Activated CD4-positive, alpha-beta T cell treated with anti-CD3 and anti-CD28 coated beads, Interleukin-2, amount 50 U/mL, for 24 hours (primary cell): ENCODE measurements at places on chromosomes 5 and 9.

DNA sequence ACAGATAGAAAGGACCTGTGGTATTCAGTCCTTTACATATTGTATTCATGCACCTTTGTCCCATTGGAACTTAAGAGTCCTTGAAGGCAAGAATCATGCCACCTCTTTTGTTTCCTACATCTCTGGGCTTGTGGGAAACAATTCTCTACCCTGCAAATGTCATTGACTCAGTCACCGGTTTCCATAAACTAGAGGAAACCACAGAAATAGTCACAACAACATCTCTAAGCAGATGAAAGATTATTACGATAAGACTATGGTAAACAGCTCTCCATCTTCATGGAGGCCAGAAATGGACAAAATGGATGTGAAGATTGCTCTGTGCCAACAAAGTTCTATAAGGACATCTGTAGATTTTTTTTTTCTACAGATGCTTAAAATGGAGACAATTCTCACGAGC, 165.5 kb downstream of the PIK3R1 start:
- DNase-seq = no peak

GRCh38 chr5:1792842-1793266, 6.8 kb downstream of the MRPL36 start:
- peak; percentile 54 for DNase-seq

DNA sequence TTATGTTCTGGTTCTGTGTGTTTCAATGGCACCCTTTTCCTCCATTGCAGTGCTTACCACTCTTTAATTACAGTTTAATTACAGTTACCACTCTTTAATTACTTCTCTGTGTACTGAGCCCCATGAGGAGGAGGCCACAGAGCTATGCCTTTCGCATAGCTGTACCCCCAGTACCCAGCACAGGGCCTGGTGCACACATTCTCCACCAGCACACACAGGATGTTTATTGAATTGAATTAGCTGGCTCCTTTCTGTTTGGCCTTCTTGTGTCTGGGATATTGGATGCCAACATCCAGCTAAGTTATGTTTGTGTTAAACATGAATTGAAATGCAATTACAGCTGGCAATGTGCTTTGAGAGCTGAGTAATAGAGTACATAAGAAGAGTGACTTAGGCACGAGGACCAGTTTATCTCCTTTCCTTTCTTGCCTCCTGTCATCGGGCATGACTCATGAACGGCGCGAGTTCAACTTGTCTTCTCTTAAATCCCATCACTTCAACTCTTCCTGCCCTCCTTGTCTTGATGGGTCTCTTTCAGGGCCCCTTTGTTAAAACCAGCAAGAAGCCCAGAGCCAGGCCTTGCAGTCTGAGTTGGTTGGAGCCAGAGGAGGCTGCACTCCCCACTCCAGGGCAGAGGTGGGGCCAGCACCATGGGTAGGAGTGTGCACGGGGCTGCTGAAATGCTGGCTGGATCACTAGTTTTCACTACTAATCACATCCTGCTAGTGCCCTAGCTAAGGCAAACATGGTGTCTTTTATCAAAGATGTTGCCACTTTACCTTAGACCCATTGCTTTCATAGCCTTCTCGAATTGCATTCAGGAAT, 37.4 kb downstream of the MVB12B start:
- no peak for DNase-seq

GRCh38 chr5:84063041-84063440, 321.6 kb downstream of the EDIL3 start:
- no peak for DNase-seq

DNA sequence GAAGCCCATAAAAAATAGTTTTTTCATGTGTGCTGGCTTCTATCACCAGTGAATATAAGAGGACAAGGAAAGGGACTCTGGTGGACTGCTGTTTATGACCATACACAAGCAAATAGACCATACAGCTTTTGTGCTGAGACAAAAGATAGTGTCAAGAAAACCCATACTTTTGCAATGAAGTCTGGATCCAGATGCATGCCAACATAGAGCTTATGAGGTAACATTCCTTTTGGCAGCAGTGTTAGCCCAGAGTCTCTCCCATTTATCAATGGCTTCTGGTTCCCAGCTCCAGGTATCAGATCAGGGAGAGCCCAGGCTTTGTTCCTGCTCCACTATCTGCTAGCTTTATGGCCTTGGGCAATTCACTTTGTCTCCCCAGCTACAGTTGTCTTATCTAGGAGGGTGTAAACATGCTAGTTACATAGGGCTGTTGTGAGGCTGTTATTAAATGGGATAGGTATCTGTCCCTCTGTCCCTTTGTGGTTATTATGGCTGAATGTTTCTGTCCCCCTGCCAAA, 55.6 kb downstream of the CCDC192 start:
- no peak for DNase-seq

DNA sequence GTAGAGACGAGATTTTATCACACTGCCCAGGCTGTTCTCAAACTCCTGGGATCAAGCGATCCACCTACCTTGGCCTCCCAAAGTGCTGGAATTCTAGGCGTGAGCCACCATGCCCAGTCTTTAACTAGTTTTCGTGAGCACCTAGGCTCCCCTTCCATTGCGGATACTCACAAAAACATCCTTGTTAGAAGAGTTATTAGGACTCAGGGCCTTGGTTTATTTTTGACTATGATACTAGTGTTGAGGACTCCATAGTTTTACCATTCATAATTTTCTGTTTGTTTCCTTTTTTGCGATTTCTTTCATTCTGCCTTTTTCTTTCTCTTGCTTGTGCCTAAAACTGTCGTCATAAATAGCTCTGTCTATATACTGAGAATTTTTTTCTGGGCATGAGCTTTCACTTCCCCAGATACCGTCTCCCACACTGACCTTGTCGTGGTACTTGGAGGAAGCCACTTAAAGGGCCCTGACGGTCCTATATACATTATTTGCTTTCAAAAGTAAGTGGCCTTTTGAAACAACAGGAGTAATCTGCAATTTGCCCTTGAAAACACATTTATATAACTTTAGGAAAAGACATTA, 5.2 kb downstream of the F2R start:
- no peak for DNase-seq

DNA sequence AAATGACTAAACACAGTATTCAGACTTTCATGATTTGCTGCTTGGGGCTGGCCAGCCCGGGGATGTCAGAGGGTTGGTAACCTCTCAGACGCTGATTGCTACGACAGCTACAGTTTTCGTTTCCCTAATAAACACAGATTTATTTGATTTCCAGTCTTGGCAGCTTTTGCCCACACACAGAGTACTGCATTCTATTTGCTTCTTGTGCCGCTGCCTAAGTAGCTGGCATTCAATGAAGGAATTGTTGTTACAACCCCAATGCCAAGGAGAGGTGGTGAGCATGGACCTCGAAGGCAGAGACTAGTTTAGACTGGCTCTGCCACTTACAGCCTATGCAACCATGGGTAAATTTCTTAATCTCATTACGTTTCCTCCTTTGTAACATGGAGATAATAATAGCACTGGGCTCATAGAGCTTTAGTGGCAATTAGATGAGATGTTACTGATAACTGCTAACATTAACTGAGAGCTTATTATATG, 247.1 kb upstream of the PANK3 start:
- DNase-seq = no peak

DNA sequence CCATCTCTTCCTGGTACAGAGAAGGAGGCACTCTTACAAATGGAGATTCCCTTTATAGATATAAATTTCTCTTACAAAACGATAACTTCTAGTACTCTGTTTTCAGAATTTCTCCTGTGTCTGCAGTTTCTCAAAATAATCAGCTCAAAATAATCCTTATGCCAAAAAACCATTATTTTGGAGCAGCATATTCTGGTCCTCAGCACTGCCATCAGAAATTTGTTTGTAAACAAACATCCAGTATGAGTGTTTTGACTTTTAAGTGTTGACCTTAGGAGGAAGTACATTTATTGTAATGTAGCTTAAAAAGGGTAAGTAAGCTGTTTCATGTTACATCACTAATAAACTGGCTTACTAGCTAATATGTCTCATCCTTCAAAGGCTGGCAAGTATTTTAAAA, 52.8 kb upstream of the SNAPC3 start:
- DNase-seq = no peak

DNA sequence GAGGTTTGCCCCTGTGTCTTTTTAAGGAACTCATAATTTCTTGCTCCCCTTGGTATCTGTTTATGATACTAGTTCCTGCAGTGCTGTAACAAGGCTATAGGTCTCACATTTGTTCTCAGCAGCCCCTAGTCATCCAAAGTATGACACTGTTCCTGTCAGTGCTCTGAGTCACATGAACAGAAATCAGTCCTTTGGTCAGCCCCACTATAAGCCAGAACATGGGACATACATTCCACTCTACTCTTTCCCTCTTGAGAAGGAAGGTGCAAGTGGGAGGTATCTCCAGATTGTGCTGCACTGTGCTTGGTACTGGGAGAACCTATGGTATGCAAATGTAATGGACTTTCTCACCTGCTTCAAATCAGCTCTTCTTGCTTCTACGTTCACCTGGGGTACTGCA, 87.0 kb downstream of the IARS1 start:
- no peak for DNase-seq

GRCh38 chr5:150562832-150563231, 54.9 kb downstream of the NDST1 start:
- no peak for DNase-seq

DNA sequence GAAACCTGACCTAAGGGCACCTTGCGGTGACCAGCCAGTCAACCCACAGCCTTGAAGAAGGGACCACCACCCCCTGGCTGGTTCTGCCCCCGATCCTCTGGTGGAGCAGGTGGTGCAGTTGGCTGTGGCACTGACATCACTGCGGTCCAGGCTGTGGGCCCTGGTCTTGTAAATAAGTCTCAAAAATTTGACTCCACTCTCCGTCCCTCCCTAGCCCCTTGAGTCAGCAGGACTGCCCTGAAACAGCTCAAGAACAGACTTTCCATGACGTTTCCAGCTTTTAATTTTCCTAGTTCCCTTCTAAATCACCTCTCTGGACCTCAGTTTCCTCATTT, 134.8 kb upstream of the BOD1 start:
- no peak for DNase-seq

DNA sequence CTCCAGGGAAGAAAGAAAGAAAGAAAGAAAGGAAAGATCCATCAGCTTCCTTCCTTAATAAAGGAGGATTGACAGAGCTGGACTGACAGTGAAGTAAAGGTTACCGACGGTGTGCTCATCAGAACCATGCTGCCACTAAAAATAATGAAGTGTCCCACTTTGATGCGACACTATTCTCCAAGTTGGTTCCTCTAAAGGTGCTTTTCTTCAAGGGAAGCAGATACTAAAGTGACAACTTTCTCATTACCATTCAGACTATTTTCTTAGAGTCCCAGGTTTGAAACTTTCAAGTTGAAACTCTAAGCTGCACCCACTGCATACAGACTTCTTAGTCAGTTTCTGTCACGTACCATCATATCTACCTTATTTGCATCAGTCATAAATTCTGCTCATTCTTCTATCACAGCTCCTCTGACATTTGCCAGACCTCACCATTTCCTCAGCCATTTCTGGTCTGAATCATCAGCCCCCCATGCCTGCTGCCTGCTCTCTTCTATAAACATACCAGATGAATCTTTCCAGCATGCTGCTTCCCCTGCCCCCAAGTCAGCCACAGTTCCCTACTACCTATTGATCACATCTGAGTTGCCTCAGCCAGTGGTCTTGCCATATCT, 177.6 kb downstream of the DEPDC1B start:
- DNase-seq = no peak

GRCh38 chr9:114551750-114552685, 35.6 kb upstream of the ATP6V1G1 start:
- no peak for DNase-seq
